ENCODE measurements at places on chromosomes 13 and 19. TPM values are rescaled to one million over a fixed set of nuclear protein-coding genes. Genes with fewer than 3 reads are reported as not detected.

IQCN gene
- not detected for polyA plus RNA-seq

DNA sequence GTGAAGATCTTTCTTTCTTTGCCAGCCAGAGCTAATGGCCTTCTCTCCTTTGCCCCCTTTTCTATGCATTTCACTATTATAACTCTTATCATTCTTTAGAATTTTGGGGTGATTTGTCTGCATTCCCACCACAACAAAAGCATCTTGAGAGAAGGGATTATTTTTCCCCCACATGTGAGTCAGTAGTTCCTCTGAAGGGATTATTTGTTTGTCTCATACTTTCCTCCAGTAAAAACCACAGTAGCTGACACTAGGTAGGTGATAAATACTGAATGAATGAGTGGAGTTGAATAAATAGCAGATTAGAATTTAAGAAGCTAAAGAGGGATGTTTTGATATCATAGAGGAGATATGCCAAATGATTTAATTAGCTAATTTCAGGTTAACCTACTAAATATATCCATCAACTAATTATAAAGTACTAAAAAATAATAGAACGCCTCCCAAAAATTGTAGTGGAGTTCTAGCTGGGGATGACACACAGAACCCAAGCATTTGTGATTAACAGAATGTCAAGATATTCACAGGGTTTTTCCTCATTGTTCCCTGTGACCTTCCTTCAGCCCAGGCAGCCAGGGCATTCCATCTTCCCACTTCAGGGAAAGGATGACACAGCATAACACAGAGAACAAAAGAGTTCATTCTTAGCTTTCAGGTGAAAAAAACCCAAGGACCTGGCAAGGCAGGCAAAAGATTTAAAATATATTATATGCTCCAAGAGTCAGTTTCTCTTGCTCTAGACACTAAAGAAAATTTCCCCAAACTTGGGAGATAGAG lies 3.5 kb upstream of the TBC1D4 start:
- DNase-seq, result no peak

DNA sequence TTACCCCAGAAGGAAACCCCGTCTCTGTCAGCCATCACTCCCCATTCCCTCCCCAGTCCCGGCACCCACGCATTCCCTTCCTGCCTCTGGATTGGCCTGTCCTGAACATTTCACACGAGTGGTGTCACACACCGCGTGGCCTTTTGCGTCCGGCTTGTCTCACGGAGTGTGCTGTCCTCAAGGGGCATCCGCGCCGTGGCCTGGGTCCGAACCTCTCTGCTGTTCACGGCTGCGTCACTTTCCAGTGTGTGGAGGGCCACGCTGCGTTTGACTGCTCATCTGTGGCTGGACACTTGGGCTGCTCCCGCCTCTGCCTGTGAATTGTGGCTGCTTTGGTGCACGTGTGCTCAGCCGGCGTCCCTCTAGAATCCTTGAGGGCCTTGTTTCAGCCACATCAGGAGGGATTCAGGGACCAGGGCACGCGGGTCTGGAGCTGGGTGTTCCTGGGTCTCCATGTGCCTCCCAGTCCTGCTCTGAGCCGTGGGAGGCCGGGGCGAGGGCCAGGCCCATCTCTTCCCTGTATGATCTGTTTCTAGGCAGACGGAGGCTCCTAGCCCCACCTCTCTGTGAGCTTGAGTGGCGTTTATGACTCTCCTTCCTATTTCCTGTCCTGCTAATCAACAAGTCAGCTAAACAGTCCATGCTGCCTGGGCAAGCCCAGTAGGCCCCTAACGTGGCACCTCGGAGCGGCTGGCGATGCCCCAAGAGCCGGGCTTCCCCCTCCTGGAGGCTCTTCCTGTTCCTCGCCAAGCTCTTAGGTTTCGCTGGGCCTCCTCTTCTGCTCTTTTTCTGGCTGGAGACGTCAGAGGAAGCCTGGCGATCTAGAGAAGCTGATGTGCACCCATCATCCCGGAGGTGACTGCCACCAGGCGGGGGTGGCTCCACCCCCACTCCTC lies 8.1 kb downstream of the STK11 start:
- DNase-seq, result peak; percentile 47

GRCh38 chr13:71593566-71593965 lies 273.4 kb downstream of the DACH1 start:
- DNase-seq, result no peak

- DNase-seq, result no peak
These were observed 5.3 kb downstream of the RAB20 start for GRCh38 chr13:110556224-110556606.

- DNase-seq, result no peak
These were observed 14.6 kb downstream of the LSM4 start for GRCh38 chr19:18308051-18308947.

TMEM86B gene
- 1.7 TPM for polyA plus RNA-seq

PEG3 gene
- not detected for polyA plus RNA-seq

- no peak for DNase-seq
These were observed 20.1 kb upstream of the RAB20 start for GRCh38 chr13:110581506-110582185.

DNA sequence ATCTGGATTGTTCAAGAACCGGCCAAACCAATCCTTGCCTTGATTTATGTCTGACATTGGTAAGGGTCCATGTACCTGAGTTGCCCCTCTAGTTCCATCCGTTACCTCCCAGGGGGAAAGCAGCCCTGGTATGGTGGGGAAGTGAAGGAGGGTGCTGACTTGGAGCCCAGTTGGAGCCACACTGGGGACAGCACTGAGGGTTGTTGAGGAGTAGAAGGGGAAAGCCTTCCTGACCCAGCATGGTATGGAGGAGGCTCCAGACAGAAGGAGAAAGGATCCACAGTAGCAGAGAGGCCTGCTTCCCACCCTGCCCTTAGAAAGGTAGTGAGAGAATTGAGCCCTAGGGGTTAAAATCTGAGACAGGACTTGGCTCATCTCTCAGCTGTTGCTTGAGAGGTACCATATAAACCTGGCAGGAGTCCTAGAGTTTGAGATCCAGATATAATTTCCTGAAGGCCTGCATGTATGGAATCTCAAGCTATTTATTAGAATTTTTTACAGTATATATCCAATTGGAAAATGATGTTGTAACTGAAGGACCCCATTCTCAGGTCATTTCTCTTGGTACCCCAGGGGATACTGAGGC lies 16.7 kb upstream of the FCGBP start:
- DNase-seq, result no peak

CYP4F3 gene
- polyA plus RNA-seq, result 1.2 TPM
